ENCODE measurements at places on chromosomes 4 and X. TPM values are rescaled to one million over a fixed set of nuclear protein-coding genes. Genes with fewer than 3 reads are reported as not detected.

- no peaks in the 10 kb centered on the region for H3K27me3 ChIP-seq
- H3K4me3 ChIP-seq, result no peak overlapping the region
- no peaks in the 10 kb centered on the region for H3K4me1 ChIP-seq
- no peak overlapping the region for H3K27ac ChIP-seq
Measured at GRCh38 chr4:89258506-89258905, 49.1 kb downstream of the GPRIN3 start.

GRCh38 chr4:84394386-84394785 lies 104.7 kb downstream of the NKX6-1 start:
- H3K27ac ChIP-seq, result no peak overlapping the region
- no peak overlapping the region for H3K4me3 ChIP-seq
- no peak for DNase-seq
- no peaks in the 10 kb centered on the region for H3K27me3 ChIP-seq
- H3K4me1 ChIP-seq, result no peaks in the 10 kb centered on the region

- H3K4me3 ChIP-seq, result no peak overlapping the region
- H3K4me1 ChIP-seq, result no peaks in the 10 kb centered on the region
- H3K27me3 ChIP-seq, result no peaks in the 10 kb centered on the region
- no peak overlapping the region for H3K27ac ChIP-seq
- H3K36me3 ChIP-seq, result no peaks in the 10 kb centered on the region
Measured at GRCh38 chrX:34629572-34629971, 27.5 kb downstream of the TMEM47 start.

DNA sequence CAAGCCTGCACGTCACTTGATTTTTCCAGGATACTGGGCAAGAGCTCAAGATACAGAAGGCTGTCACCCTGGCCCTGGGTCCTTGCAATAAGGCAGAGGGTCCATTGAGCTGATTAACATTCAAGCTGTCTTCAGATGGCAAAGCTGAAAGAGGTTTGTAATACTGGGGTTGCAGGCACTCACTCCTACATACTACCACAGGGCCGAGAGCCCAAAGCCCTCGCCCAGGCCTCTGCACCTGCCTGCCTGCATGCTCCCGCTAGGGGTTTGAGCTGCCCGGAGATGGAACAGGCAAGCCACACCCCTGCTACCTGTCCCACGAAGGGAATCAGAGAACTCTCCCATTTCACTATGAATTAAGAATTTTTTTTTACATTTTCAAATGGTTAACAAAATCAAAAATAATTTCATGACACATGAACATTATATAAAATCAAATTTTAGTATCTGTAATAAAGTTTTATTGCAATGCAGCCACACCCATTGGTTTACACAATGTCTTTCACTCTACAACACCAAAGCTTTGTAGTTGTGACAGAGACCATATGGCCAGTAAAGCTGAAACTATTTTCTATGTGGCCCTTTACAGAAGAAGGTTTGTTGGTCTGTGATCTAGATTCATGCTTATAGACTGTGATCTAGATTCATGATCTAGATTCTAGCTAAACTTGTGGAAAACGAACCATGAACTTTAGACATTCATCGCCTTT lies 530.4 kb upstream of the IGFBP7 start:
- H3K36me3 ChIP-seq, result no peaks in the 10 kb centered on the region
- no peak for DNase-seq
- no peak overlapping the region for H3K27ac ChIP-seq
- H3K4me1 ChIP-seq, result no peaks in the 10 kb centered on the region
- H3K4me3 ChIP-seq, result no peak overlapping the region
- no peaks in the 10 kb centered on the region for H3K27me3 ChIP-seq

The NDNF gene
- 4.9 TPM for total RNA-seq

DNA sequence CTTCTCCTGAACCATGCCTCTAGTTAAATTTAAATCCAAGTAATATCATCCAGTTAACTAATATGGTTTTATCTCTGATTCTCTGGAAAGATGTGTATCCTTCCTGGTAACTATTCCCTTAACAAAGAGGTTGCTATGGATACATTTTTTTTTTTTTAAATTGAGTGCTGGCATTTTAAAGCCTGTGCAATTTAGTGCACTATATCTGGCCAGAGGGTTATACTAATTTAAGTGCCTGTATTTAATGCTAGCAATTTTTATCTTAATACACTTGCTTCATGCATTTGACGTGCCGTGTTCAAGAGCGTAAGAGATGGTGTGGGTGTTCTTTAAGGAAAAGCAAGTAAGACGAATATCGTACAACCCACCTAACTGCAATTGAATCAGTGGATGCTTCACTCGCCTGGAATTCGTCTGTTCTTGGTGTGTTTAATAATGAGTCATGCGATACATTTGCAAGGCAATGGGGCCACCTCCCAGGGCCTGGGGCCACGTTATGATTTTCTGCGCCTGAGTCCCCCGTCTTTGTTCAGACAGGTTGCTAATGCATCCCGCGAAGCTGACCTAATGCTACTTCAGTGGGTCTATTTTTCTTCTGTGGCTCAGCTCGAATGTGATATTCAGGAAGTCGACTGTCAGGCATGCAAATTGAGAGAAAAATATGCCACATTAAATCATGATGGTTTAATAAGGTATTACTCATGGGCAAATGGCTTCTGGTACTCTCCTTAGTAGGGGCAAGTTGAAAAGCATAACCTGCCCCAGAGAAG lies 14.2 kb upstream of the MID1 start:
- no peaks in the 10 kb centered on the region for H3K36me3 ChIP-seq
- no peak for DNase-seq
- no peak overlapping the region for H3K4me3 ChIP-seq
- no peaks in the 10 kb centered on the region for H3K27me3 ChIP-seq

The TASL gene
- total RNA-seq, result 0.49 TPM

GRCh38 chrX:38754818-38755718 lies 46.2 kb upstream of the MID1IP1 start:
- no peaks in the 10 kb centered on the region for H3K27me3 ChIP-seq
- H3K36me3 ChIP-seq, result no peaks in the 10 kb centered on the region

GRCh38 chr4:33724685-33725084 lies 2519.6 kb downstream of the ARAP2 start:
- H3K4me3 ChIP-seq, result no peak overlapping the region
- H3K27ac ChIP-seq, result no peak overlapping the region
- no peaks in the 10 kb centered on the region for H3K36me3 ChIP-seq
- DNase-seq, result no peak
- H3K27me3 ChIP-seq, result no peaks in the 10 kb centered on the region

The CYSLTR1 gene
- 0.98 TPM for total RNA-seq

GRCh38 chrX:128460835-128461234 lies 408.6 kb upstream of the ACTRT1 start:
- no peaks in the 10 kb centered on the region for H3K36me3 ChIP-seq
- no peak overlapping the region for H3K4me3 ChIP-seq
- no peak overlapping the region for H3K27ac ChIP-seq
- no peak for DNase-seq
- H3K4me1 ChIP-seq, result no peaks in the 10 kb centered on the region

- H3K27me3 ChIP-seq, result no peaks in the 10 kb centered on the region
- no peak overlapping the region for H3K27ac ChIP-seq
- DNase-seq, result no peak
- no peak overlapping the region for H3K4me3 ChIP-seq
Measured at GRCh38 chr4:185280608-185281007, 71.2 kb downstream of the SNX25 start.

DNA sequence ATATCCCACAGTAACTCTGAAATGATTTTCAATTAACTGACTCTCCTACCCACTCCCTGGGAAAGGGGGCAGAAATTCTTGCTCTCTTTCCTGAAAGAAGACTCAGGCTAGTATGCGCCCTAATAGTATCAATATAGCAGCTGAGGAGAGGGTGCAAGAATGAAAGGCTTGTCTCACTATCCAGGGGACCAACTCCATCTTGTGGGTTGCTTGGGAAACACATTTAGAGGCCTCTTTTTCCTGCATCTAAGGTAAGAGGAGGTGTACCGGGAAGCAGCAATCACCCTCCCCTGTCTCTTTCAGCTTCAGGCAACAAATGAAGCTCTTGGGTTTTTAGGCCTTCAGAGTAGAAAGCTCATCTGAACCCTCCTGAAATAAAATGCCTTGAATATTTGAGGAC lies 11.3 kb downstream of the TMEM255A start:
- DNase-seq, result no peak
- H3K4me3 ChIP-seq, result no peak overlapping the region
- H3K27ac ChIP-seq, result no peak overlapping the region
- no peaks in the 10 kb centered on the region for H3K27me3 ChIP-seq
- H3K36me3 ChIP-seq, result no peaks in the 10 kb centered on the region
- H3K4me1 ChIP-seq, result no peaks in the 10 kb centered on the region

The BMX gene
- total RNA-seq, result 2.0 TPM

DNA sequence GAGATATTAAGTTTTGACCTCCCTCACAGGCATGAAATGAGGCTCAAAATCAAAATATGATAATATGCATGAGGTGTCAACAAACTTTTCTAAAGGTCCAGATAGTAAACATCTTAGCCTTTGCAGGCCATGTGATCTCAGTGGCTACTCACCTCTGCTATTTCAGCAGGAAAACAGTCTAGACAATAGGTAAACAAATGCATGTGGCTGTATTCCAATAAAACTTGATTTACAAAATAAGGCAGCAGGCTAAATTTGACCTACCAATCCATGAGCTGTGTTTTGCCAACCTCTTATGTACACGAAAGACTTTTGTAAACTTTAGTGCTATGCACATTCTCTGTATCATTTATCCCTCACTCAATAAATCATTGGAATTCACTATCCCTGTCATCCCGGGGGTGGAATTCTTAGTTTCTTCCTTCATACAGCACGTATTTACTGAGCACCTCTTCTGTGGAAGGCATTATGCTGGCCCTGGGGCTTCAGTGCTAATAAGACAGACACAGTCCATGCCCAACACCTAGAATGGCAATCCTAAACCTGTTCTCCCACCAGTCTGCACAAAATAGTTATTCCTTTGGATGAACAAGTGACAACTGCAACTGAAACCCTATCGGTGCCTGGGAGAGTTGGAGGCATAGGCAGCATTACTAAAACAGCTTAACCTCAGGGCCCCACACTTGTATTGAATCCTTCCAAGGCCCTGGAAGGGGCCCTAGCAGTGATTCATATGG lies 19.9 kb downstream of the MAGEB17 start:
- no peak overlapping the region for H3K4me3 ChIP-seq
- no peak for DNase-seq
- H3K4me1 ChIP-seq, result no peaks in the 10 kb centered on the region
- no peaks in the 10 kb centered on the region for H3K36me3 ChIP-seq
- no peak overlapping the region for H3K27ac ChIP-seq

The ASB12 gene
- total RNA-seq, result not detected

DNA sequence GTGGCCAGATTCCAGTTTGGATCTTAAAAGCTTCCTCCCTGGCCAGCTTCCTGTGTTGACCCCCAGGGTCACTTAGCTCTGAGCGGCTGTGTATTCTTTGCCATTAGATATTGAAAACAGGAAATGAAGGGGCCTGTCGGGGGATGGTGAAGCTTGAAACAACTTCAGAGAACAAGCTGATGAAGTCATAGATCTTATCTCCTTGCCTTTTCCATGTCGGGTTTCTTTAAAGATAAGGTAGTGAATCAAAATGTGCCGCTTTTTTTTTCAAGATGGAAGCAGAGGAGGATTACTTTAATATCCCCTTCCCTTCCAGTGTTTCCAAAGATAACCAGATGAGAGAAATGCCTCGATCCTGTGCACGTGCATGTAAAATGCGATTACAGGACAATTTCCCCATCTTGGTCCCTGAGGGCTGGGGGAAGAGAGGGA lies 508.5 kb downstream of the MID1IP1 start:
- no peak for DNase-seq
- H3K36me3 ChIP-seq, result no peaks in the 10 kb centered on the region
- no peak overlapping the region for H3K4me3 ChIP-seq
- no peaks in the 10 kb centered on the region for H3K27me3 ChIP-seq

The CCNG2 gene
- 31.4 TPM for total RNA-seq

DNA sequence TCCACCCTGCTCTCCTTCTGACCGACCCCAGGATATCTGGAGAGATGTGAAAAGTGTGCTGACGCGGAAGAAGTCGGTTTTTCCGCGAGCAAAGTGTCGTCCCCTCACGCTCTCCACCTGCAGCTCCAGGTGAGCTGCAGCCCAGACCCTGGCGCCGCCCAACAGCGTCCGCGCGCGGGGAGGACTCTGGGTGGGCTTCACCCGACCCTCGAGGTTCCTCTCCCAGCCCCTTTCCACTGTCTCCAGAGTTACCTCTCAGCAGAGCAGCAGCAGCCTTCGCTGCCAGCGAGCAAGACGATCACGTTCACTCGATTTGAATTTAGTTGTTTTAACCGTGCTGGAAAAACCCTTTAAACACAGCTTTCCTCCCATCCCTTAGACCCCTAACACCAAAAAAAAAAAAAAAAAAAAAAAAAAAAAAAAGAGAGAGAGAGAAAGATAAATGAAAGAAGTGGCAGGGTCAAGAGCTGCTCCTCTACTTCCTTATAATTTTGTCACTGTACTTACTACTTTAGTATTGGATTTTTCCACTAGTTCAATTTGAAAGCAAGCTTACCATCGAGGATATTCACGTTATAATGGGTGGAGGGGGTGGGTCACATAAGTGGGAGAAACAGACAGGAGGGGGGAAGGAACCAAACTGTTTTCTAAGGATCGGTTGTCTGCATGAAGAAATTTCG lies 758 bp upstream of the NR3C2 start:
- peak overlapping the region; percentile 92 for H3K4me3 ChIP-seq
- H3K27ac ChIP-seq, result peak overlapping the region; percentile 94
- DNase-seq, result no peak

The KLKB1 gene
- 0.98 TPM for total RNA-seq

GRCh38 chrX:134073341-134073740 lies 87.9 kb upstream of the GPC3 start:
- no peak overlapping the region for H3K27ac ChIP-seq
- no peak overlapping the region for H3K4me3 ChIP-seq
- H3K27me3 ChIP-seq, result no peaks in the 10 kb centered on the region
- H3K36me3 ChIP-seq, result no peaks in the 10 kb centered on the region
- no peak for DNase-seq
- H3K4me1 ChIP-seq, result no peaks in the 10 kb centered on the region

- no peaks in the 10 kb centered on the region for H3K36me3 ChIP-seq
- no peak for DNase-seq
- no peak overlapping the region for H3K27ac ChIP-seq
- no peaks in the 10 kb centered on the region for H3K4me1 ChIP-seq
- H3K27me3 ChIP-seq, result no peaks in the 10 kb centered on the region
Measured at GRCh38 chr4:127006446-127006877, 626.3 kb upstream of the INTU start.

DNA sequence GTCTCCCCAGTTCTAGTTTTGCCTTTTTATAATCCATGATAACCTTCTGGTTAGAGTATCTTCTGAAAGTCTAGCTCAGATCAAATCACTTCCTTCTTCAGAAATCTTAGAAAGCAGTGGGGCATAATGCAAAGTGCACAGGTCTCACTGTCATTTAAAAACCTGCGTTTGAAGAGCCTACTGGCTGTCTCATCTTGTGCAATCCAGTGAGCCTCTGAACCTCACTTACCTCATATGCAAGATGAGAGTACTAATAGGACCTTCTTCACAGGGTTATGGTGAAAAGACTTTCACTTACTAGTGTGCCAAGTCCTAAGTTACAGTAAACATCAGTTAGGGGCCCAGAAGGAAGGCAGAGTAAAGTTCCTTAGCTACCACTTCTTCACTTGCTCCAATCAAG lies 131.4 kb downstream of the ENOX2 start:
- H3K27ac ChIP-seq, result no peak overlapping the region
- no peak for DNase-seq
- H3K4me1 ChIP-seq, result no peaks in the 10 kb centered on the region
- H3K36me3 ChIP-seq, result no peaks in the 10 kb centered on the region
